H1 (cell line): ENCODE measurements at places on chromosomes 7 and 10. TPM values are rescaled to one million over a fixed set of nuclear protein-coding genes. Genes with fewer than 3 reads are reported as not detected.

DNA sequence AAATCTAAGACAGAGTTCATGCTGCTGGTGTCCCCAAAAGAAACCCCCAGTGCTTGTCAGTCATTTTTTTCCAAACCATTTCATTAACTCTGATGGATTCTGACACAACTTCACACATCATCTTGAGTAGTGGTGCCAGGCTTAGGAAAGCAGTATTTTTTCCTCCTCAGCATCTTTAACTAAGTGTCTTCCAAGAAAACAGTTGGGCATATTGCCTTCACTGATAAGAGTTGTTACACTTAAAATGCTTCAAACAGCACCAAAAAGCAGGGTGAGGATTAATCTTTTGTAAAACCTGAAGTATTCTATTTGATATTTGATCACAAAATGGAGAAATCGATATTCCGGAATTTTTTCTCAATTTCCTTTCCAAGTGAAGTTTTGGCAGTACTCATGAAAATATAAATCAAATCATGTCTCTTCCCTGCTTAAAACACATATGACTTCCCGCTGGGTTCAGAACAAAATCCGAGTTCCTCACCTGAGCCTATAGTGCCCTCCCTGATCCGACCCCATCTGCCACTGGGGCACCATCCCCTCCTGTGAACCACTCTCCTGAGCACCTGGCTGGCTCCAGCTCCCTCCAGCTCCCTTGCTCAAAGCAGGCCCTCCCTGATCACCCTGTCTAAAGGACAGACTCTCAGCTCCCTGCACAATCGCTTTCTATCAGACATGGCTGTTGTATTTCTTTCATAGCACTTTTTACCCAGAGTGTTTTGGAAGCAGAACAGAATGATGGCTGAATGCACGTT lies 61.6 kb downstream of the CYTH3 start:
- H3K4me1 ChIP-seq, result no peaks in the 10 kb centered on the region
- DNase-seq, result no peak
- no peak overlapping the region for H3K4me3 ChIP-seq
- H3K27me3 ChIP-seq, result no peaks in the 10 kb centered on the region

DNA sequence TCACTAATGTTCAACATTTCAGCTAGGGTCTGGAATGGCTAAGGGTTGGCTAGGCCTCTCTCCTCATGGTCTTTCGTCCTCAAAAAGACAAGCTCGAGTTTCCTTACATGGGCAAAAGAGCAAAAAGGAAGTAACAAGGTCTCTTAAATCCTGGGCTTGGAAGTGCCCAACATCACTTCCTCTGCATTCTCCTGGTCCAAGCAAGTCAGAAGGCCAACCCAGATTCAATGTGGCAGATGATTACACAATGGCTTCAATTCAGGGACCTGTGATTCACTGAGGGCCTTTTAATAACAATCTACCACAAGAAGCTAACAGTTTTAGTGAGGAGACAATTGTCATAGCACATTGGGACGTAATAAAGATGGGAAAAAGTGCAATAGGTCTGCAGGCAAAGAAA lies 4.4 kb upstream of the NUP205 start:
- no peak overlapping the region for H3K27ac ChIP-seq
- no peaks in the 10 kb centered on the region for H3K27me3 ChIP-seq
- no peaks in the 10 kb centered on the region for H3K4me1 ChIP-seq
- no peak for DNase-seq

- H3K27ac ChIP-seq, result no peak overlapping the region
- H3K36me3 ChIP-seq, result no peaks in the 10 kb centered on the region
- no peak for DNase-seq
- no peaks in the 10 kb centered on the region for H3K27me3 ChIP-seq
Observed at GRCh38 chr10:132601567-132601966, 64.0 kb downstream of the INPP5A start.

DNA sequence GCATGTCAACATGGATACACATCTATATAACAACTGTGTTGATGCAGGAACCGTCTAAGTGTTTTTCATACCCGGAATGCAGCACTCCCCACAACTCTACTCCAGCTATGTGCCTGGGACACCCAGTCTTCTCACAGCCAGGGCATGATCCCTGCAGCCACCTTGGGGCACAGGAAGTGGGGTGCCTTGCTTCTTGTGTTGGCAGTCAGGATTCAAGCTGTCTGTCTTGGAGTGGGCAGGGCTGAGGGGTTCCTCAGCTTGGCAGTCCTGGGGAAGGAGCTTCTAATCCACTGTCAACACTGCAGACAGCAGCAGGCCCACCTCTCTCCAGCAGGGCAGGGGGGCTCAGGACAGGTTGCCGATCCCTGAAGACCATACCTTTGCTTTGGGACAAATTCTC lies 41.3 kb downstream of the DRGX start:
- H3K27ac ChIP-seq, result no peak overlapping the region
- no peaks in the 10 kb centered on the region for H3K27me3 ChIP-seq
- no peaks in the 10 kb centered on the region for H3K36me3 ChIP-seq
- no peak for DNase-seq
- H3K4me3 ChIP-seq, result no peak overlapping the region

- no peaks in the 10 kb centered on the region for H3K36me3 ChIP-seq
- no peak overlapping the region for H3K27ac ChIP-seq
- no peaks in the 10 kb centered on the region for H3K4me1 ChIP-seq
Observed at GRCh38 chr10:58023341-58024073, 244.2 kb downstream of the IPMK start.

- no peak for DNase-seq
- H3K36me3 ChIP-seq, result no peaks in the 10 kb centered on the region
- no peaks in the 10 kb centered on the region; the same call in none of the 2 replicates for H3K27me3 ChIP-seq
- H3K27ac ChIP-seq, result no peak overlapping the region
- peaks cover 5% of the 10 kb centered on the region for H3K4me1 ChIP-seq
Observed at GRCh38 chr10:78931321-78932053, 137.3 kb upstream of the ZMIZ1 start.

GRCh38 chr10:35448687-35449662 lies 112.7 kb downstream of the CCNY start:
- no peaks in the 10 kb centered on the region for H3K36me3 ChIP-seq
- no peaks in the 10 kb centered on the region for H3K27me3 ChIP-seq
- no peak for DNase-seq
- no peak overlapping the region for H3K27ac ChIP-seq

SYT15B gene
- not detected in 2 replicates for total RNA-seq

PNLIPRP1 gene
- not detected in 2 replicates for total RNA-seq

GNAT3 gene
- total RNA-seq, result not detected in 2 replicates

GIMAP6 gene
- total RNA-seq, result not detected in 2 replicates

CYP3A7 gene
- not detected in 2 replicates for total RNA-seq

SPACDR gene
- total RNA-seq, result 0.33 TPM in 1 of 2 replicates, not detected in the other

GRCh38 chr10:6431186-6431585 lies 148.9 kb downstream of the PRKCQ start:
- H3K27ac ChIP-seq, result no peak overlapping the region
- no peaks in the 10 kb centered on the region for H3K4me1 ChIP-seq
- H3K27me3 ChIP-seq, result no peaks in the 10 kb centered on the region
- DNase-seq, result no peak

- no peak overlapping the region for H3K27ac ChIP-seq
- H3K27me3 ChIP-seq, result no peaks in the 10 kb centered on the region
- no peaks in the 10 kb centered on the region for H3K4me1 ChIP-seq
- no peak for DNase-seq
- no peaks in the 10 kb centered on the region for H3K36me3 ChIP-seq
Observed at GRCh38 chr7:42254217-42254616, 17.2 kb upstream of the GLI3 start.

ATOH7 gene
- total RNA-seq, result 0.21 and 0.39 TPM in 2 replicates

DNA sequence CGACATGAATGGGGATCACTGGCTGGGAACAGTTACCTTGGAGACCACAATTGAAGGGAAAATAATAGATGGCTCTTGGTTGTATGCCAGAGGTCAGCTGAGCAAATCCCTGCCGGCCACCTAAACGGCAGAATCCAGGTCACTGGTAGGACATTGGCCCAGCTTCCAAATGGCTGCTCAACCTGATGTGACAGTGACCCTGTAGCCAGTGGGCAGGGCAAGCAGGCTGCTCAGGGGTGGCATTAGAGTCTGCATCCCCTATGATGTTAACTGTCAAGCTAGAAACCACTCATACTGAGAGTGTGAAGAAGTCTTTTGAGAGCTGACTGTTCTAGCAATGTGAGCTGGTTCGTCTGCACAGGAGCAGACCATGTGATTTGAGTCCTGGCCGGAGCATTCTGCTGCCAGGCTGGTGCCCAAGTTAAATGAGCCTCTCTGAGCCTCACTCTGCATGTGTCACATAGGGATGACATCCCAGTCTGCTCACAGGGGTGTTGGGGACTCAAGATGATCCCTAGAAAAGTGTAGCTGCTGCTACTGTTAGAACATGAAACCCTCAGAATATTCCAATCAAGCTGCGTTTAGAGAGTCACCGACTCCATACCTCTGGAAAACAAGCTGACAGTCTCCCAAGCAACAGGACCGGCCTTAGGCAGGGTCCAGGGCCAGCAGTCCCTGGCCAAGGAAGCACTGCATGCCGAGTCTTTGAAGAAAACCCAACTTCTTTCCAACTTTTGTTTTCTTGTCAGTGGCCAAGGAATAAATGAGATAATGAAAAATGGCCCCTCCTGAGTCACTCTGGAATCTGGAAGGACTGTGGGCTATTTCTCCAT lies 69.7 kb downstream of the VWA2 start:
- H3K27ac ChIP-seq, result no peak overlapping the region
- no peak for DNase-seq
- no peaks in the 10 kb centered on the region for H3K27me3 ChIP-seq
- peaks cover 4% of the 10 kb centered on the region for H3K4me1 ChIP-seq

DNA sequence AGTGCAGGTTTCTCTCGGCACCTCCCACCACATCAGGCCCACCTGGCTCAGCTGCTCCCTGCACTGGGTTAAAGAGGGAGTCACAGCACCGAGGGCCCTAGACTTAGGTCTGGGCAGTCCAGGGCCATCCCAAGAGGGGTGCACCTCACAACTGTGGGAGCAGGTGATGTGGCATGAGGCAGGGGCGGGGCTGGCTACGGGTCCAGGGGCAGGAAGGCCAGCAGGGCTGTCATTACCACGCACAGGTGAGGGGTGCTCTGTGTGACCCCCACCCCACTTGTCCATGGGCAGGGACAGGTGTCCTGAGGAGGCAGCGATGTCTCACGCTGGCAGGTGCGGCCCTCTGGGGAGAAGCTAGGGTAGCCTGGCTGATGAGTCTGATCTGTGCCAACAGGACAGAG lies 40.5 kb upstream of the DPYSL4 start:
- no peaks in the 10 kb centered on the region for H3K36me3 ChIP-seq
- H3K27ac ChIP-seq, result no peak overlapping the region
- no peak for DNase-seq
- H3K4me3 ChIP-seq, result no peak overlapping the region
- H3K4me1 ChIP-seq, result peaks cover 2% of the 10 kb centered on the region; the same call in 1 of the 2 replicates

GRCh38 chr7:151743481-151743983 lies 133.4 kb downstream of the PRKAG2 start:
- H3K36me3 ChIP-seq, result no peaks in the 10 kb centered on the region
- no peak for DNase-seq
- peaks cover 13% of the 10 kb centered on the region; the same call in 1 of the 2 replicates for H3K4me1 ChIP-seq
- H3K27ac ChIP-seq, result no peak overlapping the region

MAT1A gene
- 2.9 and 4.1 TPM in 2 replicates for total RNA-seq

- H3K4me1 ChIP-seq, result peaks cover 5% of the 10 kb centered on the region
- H3K4me3 ChIP-seq, result no peak overlapping the region
- no peak overlapping the region for H3K27ac ChIP-seq
- H3K27me3 ChIP-seq, result no peaks in the 10 kb centered on the region
- H3K36me3 ChIP-seq, result no peaks in the 10 kb centered on the region
Observed at GRCh38 chr7:33933611-33934281, 28.4 kb downstream of the BMPER start.

ADCY1 gene
- total RNA-seq, result 25.9 and 26.9 TPM in 2 replicates

DNA sequence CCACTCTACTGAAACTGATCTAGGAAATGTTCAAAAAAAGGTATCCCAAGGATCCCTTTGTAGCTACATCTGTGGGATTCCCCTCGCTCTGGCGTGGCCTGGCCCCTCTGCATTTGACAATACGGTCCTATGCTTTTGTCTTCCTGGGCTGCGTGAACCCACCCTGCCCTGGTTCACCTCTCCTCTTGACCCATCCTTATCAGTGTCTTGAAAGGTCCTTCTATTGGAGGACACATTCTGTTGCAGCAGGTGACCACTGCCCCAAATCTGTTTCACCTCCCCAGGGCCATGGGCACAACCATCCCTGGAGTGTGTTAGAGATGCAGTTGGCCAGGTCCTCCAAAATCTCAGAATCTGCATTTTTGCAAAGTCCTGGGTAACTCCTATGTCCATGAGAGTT lies 100.8 kb downstream of the EGFR start:
- H3K36me3 ChIP-seq, result no peaks in the 10 kb centered on the region
- DNase-seq, result no peak
- H3K27me3 ChIP-seq, result no peaks in the 10 kb centered on the region
- no peak overlapping the region for H3K4me3 ChIP-seq

- H3K4me3 ChIP-seq, result no peak overlapping the region
- H3K4me1 ChIP-seq, result no peaks in the 10 kb centered on the region
- no peaks in the 10 kb centered on the region for H3K27me3 ChIP-seq
- H3K36me3 ChIP-seq, result no peaks in the 10 kb centered on the region
- no peak for DNase-seq
Observed at GRCh38 chr10:76404531-76404930, 973.1 kb downstream of the LRMDA start.

ZNF32 gene
- total RNA-seq, result 21.7 and 22.5 TPM in 2 replicates

PAX4 gene
- total RNA-seq, result not detected in 2 replicates

VWC2 gene
- total RNA-seq, result 0.30 and 0.31 TPM in 2 replicates

DNA sequence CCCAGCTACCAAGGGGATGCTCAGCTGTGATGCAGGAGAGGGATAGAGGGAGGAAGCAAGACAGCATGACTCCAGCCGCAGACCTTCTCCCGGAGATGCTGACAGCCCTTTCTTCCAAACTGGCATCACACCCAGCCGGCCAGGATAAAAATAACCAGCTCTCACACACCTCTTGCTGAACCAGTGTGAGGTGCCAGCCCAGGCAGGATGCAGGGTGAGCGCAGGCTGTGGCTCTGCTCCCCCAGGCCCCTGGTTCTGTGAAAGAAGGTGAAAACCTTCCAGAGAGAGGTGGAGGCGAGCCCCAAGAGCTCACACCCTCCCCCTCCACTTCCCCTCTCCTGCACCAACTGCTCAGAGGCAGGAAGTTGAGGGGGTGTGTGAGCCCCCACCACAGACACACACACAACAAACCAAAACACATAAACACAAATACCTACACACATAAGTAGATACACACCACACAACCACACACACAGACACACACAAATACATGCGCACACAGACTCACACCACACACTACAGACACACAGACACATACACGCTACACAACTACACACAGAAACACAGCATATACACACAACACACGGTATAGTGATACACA lies 4.0 kb downstream of the GPR15LG start:
- no peak overlapping the region for H3K27ac ChIP-seq
- 0 out of 2 replicates have a peak, but pooled peaks cover 2% of the 10 kb centered on the region for H3K4me1 ChIP-seq
- H3K4me3 ChIP-seq, result no peak overlapping the region
- H3K36me3 ChIP-seq, result no peaks in the 10 kb centered on the region
- H3K27me3 ChIP-seq, result no peaks in the 10 kb centered on the region
